ENCODE measurements at places on chromosomes 7 and 10.

DNA sequence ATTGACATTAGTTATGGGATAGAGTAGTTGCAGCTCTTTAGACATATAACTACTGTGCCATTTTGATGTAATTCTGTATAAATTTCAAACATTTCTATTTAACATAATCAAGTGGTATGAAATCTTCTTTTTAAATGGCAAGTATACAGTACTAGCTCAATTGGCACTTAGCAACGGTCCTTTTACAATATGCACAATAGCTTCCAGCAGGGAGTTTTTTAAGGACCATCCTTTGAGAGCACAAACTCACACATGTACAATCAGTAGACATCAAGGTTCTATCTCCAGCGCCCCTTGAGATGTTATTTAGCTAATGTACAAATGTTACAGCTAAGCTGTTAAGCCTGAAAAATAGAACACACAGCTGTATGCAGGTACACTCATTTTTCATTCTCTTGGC is 480.7 kb downstream of the TFEC start:
- no peak for DNase-seq

DNA sequence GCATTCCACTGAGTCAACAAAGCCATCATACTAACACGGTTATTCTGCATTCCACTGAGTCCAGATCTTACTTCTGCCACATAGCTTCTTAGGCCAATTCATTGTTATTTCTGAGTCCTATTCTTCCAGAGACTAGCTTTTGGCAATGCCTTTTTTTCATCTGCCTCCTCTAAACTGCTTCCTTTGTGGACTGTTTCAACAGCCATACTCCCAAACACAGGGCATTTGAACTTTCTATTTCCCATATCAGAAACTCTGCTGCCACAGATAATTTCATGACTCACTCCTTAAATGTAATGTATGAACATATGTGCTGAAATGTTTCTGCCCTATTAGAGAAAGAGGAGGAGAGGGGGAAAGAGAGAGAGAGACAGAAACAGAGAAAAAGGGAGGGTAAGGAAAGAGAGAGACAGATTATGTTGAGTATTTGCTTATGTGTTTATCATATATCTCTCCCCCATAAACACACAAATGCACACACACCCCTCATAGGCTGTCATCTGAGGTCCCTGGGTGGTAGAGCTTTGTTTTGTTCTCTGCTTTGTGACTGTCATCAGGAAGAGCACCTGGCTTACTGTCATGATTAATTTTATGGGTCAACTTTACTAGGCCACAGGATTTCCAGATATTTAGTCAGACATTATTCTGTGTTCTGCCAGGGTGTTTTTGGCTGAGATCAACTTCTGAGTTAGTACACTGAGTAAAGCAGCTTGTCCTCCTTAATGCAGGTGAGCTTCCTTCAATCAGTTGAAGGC is 308.0 kb upstream of the KCND2 start:
- DNase-seq, result no peak

DNA sequence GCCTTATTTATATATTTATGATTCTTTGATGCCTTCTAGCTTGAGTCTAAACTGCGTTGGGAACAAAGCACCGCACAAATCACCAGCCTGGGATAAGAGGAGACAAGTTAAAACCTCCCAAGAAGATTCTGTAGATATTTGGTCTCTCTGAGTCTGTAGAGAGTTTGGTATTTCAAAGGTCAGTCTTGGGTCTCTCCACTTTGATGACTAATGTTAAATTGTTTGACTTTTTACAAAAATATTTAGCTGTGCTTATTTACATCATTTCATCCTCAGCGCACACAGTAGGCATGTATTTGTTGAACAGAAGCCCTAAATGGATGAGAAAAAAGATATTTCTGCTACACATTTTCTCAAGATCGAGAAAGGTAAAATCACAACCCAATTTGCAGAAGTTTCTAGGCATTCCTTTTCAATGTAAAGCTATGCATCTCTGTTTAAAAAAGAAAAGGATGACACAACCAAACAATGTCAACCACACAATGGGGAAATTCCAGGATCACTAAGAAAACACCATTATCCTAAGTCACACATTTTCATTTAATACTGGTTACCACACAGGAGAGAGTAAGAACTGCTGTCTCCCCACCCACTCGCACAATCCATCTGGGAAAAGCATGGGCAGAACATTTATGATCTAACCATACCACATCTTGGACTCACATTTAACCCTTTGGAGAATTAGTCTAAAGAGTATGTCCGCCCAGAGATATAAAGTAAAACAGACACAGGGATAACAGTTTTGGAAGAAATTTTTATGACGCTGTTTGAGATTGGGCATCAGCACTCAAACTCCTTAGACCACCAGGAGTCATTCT is 4.4 kb downstream of the CDK6 start:
- DNase-seq, result no peak

DNA sequence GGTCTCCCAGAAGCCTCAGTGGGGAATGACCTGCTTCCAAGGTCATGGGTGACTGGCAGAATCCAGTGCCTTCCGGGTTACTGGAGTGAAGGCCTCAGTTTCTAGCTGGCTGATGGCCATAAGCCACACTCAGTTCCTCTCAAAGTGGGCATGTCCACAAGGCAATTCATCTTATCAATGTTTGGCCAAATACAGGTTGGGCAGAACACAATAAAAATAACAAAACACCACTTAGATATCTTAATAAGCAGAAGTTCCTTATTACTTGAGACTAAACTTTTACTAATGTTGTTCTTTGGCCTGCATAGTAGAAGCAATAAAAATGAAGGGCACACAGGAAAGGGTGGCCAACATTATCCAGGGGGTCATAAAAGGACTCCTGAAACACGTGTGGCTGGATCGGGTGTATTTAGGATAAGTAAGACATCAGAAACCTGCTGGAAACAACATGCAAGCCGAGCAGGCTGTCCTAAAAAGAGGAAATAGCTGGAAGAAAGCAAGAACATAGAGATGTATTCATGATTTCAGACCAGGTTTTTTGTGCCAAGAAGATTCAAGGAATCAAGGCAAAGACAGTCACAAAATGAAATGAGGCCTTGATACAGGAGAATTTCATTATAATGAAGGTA is 19.6 kb upstream of the AKR1C2 start:
- DNase-seq, result no peak

- no peak for DNase-seq
Measured at GRCh38 chr10:95739056-95739455, 16.9 kb upstream of the ENTPD1 start.

DNA sequence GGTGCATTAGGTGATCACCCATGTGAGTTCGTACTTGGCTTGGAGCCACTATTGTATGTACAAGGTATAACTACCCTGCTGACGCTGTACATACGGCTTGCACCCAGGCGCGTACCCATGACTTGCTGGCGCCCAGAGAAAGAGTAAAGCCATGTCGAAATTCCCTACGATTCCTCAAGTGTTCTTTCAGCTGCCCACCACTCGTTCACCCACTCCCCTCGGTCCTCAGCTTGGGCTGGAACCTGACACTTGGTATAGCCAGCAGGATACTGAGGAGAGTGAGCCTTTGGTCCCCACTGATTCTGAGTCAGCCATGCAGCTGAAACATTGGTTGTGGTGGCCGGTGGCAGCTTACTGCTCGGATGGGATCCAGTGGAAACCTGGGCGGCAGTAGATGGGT is 241.5 kb downstream of the CACNA2D1 start:
- DNase-seq, result no peak

GRCh38 chr7:43565786-43566185 is 17.1 kb upstream of the STK17A start:
- no peak for DNase-seq

- DNase-seq, result no peak
Measured at GRCh38 chr7:18896343-18896975, 221.0 kb downstream of the TWIST1 start.

- DNase-seq, result no peak
Measured at GRCh38 chr10:77456414-77456813, 181.2 kb downstream of the KCNMA1 start.

DNA sequence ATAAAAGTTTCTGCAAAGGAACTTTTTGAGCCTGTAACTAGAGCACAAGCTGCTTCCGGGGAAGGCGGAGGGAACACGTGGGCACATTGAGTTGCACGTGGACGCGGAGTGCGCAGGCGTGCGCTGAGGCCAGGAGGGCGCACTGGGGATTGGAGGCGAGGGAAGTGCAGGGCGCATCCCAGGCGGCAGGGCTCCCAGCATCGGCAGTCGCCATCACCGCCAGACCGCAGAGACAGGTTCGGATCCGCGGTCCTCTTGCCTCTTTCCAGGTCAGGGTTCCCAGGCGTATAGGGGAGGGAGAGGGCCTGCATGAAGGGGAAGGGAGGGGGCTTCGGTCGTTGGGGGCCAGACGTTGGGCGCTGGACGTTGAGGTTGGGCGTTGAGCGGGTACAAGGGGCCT is at the start of gene TDRD1:
TSS of gene TDRD1 (plus strand) at position 206 of the 400 bp plus-strand sequence. CDS start 8,479 bp downstream, outside the sequence.
- DNase-seq, result no peak

DNA sequence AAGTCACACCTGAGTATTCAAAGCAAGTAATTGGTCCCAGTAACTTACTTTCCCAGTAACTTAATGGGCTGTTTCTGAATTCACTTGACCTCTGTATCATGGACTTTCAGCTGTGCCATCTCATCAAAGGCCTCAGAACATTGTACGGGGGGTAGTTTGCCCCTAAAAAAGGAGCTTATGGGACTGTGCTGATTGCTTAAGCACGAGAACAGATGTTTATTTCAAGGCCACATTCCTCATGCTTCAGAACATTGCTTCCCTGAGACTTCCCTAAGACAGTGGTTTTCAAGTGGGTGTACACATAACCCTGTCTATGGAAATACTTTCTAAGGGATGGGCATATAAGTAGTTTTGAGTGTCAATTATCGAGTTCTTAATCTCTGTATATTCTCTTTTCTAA is 26.8 kb downstream of the CALCR start:
- DNase-seq, result no peak
